ENCODE measurements at places on chromosomes 7 and 10.

DNA sequence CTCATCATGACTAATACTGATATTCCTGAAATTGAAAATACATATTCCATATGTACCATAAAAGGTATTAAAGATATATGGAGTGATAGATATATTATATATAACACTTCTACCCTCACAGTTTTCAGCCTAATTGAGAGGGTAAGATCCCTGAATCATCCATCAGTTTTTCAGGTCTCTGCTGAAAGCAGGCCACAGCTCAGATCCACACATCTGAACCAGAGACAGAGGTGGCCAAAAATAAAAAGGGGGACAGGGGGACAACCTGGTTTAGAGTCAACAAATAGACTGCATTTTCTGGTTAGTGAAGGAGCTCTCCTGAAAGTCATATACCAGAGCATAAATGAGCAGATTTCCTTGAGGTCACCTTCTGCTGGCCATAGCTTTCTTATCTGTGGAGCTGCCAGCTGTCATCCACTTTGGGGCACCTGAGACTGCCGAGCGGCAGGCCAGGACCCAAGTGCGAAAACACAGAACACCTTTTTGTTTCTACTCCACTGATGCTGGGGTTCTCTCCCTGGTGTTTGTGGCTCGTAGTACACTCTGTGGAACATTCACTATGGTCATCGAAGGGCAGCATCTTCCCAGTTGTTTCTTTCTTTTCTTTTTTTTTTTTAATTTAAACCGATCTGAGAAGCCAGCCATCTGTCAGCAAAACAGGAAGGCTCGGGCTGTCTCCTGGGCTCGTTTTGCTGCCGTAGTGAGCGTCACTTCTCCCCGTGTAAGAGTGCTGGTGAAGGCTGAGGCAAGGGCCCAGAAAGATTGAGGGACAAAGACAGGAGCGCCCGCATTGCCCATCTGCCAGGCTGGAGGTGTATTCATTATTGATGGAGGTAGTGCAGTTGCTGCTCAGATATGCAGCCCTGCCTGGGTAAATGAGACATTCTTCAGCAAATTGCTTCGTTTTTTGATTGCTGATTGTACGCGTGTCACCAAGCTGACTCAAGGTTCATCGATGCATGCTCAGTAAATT, 13.5 kb downstream of the IKZF1 start:
- DNase-seq, result no peak

DNA sequence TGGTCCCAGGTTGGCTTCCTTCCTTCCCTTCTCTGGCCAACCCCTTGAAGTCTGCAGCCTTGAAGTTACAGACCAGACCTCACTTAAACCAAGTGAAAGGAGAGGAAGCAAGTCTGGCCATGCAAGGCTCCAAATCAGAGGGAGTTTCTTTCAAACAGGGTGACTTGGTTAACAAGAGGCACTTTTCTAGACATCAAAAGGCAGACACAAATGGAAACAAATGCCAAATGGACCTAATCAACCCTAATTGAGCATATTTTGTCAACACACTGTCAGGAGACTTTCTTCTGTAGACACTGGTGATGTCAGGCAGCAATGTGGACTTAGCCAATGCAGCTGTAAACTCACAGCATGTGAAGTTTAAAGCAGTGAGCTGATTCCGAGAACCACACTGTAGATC, 282.7 kb upstream of the FZD8 start:
- DNase-seq, result peak; percentile 56

- DNase-seq, result no peak
These were observed 610.6 kb upstream of the NRP1 start for GRCh38 chr10:33945051-33945450.

GRCh38 chr7:11592699-11593098, 239.3 kb downstream of the THSD7A start:
- DNase-seq, result no peak

DNA sequence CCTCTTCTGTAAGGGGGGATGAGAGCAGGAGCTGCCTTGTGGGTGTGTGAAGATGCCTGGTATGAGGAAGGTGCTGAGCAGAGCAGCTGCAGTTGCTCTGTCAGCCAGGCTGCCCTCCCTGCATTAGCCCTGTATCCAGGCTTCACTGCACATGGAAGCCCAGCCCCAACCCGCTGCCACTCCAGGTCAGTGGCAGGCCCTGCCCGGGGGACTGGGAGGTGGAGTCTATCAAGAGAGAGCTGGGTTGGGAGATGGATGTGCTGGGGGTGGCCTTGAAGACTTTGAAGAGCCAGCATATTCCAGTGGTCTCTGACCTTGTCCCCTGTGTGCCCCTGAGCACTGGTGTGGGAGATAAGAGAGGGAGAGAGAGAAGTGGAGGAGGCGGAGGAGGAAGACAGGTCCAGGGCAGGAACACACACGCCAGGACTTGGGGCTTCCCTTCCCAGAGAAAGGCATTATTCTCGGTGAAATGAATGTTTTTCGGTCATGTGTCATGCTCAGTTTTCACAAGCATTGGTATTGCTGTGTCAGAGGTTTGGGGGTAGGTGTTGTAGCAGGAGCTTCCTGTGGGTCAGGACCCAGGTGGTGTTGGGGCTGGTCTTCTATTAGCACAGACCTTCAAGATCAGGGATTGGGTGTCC, 2.6 kb downstream of the PPIF start:
- DNase-seq, result no peak

- DNase-seq, result no peak
These were observed 33.2 kb upstream of the PAPSS2 start for GRCh38 chr10:87626422-87626892.

- no peak for DNase-seq
These were observed 5.9 kb downstream of the FEZF1 start for GRCh38 chr7:122298618-122299017.

- DNase-seq, result peak; percentile 68
These were observed 1.8 kb downstream of the RP9 start for GRCh38 chr7:33107136-33108066.

DNA sequence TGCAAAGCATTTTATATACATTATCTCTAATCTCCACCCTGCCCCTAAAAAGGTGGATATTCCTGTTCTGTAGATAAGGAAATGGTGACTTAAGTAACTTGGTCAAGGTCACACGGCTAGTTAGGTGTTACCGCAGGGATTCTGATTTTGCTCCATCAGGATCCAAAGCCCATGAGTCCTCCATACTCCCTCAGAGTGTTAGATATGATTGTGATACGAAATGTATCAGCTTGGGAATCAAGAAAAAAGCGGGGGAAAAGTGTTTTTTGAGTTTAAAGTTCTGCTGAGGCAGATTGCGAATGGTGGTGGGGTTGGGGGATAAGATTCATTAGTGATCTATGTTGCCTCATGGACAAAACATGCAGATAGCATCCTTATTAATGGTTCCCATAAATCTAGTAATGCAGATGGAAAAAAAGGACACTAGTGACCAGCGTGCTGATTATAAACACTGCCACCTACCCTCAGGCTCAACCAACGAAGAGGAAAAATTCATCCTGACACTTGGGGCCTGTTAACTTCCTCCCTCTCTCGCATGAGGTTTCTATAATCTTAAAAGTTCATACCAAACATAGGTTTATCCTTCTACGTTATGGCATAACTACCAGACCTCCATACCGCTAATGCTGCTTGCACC, 2.3 kb downstream of the ICA1 start:
- DNase-seq, result no peak

- no peak for DNase-seq
These were observed at the start of gene POU6F2 for GRCh38 chr7:38977685-38978084. POU6F2 (plus strand) TSS chr7:38977909; CDS start chr7:38977954, 45 bp downstream.

DNA sequence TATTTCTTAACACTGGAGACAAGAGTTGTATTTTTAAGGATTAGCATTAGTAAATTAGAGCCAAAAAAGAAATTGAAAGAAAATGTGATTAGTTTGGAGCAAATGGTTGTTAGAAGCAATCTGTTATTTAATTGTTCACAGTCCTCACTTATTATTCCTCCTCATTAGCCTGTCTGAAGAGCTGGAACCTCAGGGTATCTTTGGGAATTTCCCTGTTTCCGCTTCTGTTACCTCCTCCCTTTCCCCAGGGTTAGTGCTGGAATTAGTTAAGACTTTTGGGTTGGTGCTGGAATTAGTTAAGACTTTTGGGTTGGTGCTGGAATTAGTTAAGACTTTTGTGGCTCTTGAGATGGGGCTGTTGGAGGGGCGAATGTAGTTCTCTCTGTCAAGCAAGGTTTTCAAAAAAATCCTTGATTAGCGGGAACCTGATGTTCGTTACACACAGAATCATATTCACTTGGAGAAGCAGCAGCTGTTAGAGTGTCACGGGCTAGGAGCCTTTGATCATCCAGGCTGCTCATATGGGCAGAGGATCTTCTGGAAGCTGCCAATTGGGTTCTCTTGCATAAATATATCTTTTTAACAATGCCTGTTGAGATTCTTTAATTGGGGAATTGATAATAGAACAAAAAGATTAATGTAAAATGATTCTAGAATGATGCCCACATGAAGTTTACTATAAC, 251.0 kb upstream of the NPSR1 start:
- DNase-seq, result no peak

GRCh38 chr7:12456506-12456905, 52.8 kb upstream of the VWDE start:
- DNase-seq, result no peak

GRCh38 chr10:62710182-62710581, 94.3 kb upstream of the ADO start:
- peak; percentile 5 for DNase-seq

- DNase-seq, result peak; percentile 10
These were observed 46.4 kb downstream of the ZNF680 start for GRCh38 chr7:64516451-64516850.

DNA sequence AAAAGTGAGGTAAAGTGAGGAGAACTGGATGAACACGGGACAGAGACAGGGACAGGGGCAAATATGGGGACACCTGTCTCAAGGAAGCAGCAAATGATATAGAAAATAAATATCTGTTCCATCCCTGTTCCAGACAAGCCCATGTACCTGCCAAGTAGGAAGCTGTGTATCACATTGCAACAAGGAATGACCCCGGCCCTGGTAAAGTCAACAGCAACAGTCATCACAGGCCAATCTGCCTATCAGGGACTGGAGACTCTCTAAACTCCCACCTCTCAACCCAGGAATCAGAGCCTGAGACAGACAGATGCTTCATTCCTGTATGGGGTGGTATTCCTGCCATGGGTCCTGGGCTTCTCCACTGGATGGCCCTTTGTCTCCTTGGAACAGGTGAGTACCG, 156.6 kb upstream of the PRSS1 start:
- DNase-seq, result no peak

DNA sequence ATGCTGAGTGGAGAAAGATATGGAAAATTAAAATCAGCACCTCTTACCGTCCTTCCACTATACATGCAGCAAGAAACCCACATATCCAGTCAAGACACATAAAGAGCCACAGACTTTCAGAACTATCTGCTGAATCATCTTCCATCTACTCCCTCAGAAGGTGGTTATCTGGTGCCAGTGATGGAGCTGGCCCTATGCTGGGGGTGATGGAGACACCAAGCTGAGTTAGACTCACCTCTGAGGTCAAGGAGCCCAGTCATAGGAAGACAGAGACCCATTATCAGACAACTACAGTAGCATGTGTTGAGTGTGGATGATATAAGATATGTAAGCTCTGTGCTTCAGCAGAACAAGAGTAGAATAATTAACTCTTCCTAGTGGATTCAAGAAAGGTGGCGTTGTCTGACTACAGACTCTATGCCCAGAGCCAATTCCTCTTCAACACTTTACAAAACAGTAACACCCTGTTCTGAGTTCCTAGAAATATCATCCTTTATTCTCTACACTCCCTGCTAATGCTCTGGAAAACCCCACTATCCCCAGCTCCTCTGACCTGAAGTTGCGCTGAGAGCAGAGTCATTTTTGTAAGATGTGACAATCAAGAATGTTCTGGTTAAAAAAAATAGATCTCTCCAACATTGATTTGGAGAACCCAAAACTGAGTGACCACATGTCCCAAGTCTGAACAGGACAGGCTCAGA, 14.3 kb downstream of the CYP3A5 start:
- DNase-seq, result no peak

GRCh38 chr7:155769701-155770100, 42.6 kb downstream of the SHH start:
- DNase-seq, result peak; percentile 43

DNA sequence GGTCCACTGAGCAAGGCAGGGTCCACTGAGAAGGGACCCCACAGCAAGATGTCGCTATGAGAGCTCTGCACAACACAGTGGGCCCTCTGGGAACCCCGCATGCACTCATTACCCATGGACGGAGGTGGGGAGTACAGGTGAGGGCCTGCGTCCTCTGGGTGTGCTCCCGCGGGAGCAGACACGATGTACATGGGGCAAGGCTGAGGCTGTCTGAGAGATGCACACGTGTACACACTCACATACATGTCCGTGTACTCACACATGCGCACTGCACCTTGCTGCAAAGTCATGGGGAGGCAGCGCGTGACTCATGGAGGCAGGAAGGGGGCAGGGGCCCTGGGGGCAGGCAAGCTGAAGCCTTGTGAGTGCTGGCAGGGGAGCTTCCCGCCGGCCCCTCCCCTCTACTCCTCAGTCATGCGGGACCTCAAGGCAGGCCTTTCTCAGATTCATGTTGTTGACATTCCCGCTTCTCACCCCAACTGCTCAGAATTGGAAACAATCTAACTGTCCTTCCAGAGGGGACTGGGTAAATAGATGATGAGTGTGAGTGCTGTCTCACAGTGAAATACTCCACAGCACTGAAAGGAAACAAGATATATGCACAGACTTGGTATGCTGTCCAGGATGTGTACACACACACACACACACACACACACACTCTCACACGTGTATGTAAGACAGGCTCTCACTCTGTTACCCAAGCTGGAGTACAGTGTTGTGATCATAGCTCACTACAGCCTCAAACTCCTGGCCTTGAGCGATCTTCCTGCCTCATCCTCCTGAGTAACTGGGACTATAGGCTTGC, 40.0 kb downstream of the GOLGA7B start:
- DNase-seq, result no peak

- no peak for DNase-seq
These were observed 17.0 kb downstream of the BCAP29 start for GRCh38 chr7:107596881-107597581.

DNA sequence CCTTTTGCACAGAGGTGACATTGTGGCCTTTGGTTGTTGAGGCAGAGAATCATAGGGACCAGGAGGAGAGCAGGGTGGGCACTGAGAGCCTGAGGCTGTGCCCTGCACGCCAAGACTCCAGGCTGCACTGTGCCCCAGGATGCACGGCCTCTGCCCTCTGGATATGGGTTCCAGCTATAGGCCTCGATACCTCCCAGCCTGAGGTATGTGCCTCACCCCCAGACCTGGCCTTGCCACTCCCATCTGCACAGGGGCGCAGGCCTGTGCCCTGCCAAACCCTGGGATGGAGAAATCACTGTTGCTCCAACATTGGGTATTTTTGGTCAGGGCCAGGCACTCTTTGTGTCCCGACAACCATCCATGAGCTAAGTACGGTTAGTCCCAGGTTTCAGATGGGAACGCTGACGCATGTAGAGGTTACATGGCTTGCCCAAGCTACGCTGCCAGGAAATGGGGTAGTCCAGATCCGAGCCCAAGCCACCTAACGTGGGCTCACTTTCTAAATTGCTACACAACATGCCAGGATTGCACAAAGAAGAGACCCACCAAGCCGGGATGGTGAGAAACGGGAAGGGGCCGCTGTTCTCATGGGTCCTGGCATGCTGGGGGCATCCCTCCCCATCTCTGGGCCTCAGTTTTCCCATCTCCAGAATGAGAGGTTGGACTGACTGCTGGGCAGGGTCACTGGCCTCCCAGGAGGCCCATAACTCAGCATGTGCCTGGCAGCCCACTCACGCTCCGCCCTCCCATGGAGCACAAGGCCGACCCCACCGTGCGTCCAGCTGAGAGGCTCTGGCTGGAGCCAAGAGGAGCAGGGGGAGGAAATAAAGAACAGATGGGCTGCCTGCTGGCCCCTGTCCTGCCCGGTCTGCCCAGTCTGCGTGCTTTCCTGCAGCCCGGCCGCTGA, 44.2 kb downstream of the ZCCHC24 start:
- peak; percentile 90 for DNase-seq
